ENCODE measurements at places on chromosomes 12 and 14.
A peak's percentile ranks its signal among the peaks of the same experiment; 100 is the strongest.

DNA sequence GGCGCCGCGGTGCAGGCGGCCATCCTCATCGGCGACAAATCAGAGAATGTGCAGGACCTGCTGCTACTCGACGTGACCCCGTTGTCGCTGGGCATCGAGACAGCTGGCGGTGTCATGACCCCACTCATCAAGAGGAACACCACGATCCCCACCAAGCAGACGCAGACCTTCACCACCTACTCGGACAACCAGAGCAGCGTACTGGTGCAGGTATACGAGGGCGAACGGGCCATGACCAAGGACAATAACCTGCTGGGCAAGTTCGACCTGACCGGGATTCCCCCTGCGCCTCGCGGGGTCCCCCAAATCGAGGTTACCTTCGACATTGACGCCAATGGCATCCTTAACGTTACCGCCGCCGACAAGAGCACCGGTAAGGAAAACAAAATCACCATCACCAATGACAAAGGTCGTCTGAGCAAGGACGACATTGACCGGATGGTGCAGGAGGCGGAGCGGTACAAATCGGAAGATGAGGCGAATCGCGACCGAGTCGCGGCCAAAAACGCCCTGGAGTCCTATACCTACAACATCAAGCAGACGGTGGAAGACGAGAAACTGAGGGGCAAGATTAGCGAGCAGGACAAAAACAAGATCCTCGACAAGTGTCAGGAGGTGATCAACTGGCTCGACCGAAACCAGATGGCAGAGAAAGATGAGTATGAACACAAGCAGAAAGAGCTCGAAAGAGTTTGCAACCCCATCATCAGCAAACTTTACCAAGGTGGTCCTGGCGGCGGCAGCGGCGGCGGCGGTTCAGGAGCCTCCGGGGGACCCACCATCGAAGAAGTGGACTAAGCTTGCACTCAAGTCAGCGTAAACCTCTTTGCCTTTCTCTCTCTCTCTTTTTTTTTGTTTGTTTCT, 1.7 kb downstream of the HSPA2 start:
- DNase-seq, result no peak

DNA sequence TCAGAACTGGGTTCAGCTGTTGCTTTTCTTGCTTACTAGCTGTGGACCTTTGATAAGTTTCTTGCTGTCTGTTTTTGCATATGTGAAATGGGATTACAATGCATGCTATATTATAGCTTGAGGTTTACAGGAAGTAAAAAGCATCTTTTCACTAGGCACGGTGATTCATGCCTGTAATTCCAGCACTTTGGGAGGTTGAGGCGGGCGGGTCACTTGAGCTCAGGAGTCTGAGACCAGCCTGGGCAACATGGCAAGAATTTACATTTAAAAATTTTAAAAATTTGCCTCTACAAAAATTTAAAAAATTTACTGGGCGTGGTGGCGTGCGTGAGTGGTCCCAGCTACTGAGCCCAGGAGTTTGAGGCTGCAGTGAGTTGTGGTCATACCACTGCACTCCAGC, 42.0 kb downstream of the CALM1 start:
- DNase-seq, result no peak

DNA sequence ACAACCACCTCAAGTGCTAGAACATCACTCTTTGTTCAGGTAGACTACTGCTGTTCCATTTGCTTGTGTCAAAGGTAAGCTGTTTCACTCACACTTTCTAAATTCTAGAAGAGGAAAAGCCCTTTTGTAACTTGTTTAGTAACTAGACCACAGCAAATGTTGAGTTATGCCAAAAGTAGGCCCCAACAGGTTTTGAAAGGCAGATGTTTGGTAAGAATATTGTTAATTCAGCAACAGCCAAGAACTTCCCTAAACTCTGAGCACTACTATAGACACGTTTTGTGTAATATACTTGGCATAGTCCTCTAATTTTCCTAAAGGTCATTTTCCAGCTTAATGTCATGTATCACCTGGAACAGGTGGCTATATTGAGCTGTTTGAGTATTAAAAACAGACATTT, 79.0 kb downstream of the DCAF5 start:
- no peak for DNase-seq

DNA sequence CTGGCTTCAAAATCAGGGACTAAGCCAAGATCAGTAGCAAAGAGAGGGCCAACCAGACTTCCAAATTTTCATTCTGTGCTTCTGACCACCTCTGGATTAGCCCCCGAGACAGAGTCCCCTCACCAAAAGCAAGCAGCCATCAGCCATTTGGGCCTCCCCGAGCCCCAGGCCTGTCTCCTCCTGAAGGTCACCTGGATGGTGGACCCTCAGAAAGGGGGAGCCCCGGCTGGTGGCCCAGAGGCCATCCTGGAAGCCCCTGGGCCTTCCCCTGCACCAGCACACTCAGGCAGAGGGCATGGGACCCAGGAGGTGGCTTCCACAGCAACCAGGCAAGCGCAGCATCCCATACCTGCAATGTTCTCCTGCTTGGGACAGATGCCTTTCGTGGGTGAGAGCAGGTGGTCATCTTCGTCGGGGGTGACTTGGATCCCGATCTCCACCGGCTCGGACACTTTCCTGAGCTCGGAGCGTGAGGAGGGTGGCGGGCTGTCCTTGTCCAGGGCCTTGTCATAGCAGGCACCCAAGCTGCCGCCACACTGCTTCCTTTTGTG, 14.8 kb downstream of the BCL11B start:
- DNase-seq, result no peak

DNA sequence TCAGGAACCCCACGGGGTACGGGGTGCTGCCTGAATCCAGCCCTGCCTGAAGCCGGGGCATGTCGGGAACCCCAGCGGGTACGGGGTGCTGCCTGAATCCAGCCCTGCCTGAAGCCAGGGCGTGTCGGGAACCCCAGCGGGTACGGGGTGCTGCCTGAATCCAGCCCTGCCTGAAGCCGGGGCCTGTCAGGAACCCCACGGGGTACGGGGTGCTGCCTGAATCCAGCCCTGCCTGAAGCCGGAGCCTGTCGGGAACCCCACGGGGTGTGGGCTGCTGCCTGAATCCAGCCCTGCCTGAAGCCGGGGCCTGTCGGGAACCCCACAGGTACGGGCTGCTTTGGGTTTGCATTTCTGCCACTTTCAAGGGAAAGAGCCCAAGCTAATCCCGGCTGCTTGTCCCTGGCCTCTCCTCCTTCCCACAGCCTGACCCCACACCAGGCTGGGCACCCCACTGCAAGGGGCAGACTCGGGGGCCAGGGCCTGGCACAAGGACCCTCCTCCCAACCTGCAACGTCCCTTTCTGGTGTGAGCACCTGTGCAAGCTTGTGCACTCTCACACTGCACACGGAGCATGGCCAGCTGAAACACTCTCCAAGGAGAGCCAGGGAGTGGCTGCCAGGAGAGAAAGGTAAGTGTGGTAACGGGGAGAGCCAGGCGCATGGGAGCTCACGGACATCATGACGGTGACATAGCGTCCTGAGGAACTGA, 5.6 kb upstream of the FBRSL1 start:
- DNase-seq, result no peak

GRCh38 chr14:99360774-99361595, 89.0 kb upstream of the BCL11B start:
- no peak for DNase-seq

GRCh38 chr14:33678005-33678404, 272.9 kb downstream of the EGLN3 start:
- no peak for DNase-seq

DNA sequence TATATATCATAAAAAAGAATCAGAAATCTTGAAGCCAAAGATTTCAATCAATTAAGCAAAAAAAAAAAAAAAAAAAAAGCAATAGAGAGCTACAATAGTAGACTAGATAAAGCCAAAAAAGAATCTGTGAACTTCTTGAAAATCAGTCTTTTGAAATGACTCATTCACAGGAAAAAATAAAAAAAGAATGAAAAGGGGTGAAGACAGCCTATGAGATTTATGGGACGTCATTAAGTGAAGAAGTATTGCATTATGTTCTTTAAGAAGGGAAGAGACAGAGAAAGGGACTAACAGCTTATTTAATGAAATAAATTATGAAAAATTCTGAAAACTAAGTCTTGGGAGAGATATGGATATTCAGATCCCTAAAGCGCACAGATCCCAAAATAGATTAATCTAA, 103.8 kb downstream of the ACSS3 start:
- DNase-seq, result no peak

GRCh38 chr12:53748072-53748840, 3.5 kb downstream of the CISTR start:
- DNase-seq, result no peak

- DNase-seq, result no peak
Measured at GRCh38 chr14:100683578-100683977, 43.1 kb upstream of the DLK1 start.

- DNase-seq, result no peak
Measured at GRCh38 chr14:62077676-62078261, 315.5 kb downstream of the SNAPC1 start.

DNA sequence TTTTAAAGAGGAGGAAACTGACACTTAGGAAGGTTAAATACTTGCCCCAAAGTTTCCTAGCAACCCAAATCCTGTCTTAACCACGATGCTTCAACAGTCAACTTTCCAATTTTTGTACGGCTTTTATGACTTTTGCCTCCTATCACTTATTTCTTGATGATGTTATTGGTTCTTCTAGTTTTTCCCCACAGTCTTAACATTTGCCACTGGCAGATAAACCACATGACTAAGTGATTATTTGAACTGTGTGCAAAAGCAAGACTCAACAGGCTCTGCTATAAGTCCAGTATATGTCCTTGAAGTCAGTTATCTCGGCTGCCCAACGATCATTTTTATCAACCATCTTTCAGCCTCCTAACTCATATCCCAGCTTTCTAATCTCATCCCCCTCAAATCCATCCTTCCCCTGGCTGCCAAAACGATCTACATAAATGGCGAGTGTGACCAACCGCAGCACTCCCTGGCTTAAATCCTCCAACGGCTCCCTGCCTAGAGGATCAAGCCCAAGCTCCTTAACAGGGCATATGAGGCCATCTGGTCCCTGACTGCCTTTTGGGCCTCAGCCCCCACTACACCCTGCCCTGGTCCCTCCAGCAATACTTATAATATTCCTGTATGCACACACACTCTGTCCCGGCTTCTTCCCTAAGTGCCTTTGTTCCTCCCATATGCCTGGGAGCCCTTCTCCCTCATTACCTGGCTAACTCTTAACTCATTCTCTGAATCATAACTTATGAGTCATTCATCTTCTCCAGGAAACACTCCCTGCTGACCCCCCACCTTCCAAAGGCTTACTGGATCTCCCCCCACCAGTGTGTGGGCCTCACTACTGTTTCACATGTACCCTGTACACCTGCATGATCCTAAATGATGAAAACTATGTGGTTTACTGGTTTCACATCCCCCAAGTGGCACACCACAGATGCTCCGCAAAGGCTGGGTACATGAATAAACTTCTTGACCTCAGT, 8.8 kb downstream of the VPS37B start:
- peak; percentile 17 for DNase-seq

DNA sequence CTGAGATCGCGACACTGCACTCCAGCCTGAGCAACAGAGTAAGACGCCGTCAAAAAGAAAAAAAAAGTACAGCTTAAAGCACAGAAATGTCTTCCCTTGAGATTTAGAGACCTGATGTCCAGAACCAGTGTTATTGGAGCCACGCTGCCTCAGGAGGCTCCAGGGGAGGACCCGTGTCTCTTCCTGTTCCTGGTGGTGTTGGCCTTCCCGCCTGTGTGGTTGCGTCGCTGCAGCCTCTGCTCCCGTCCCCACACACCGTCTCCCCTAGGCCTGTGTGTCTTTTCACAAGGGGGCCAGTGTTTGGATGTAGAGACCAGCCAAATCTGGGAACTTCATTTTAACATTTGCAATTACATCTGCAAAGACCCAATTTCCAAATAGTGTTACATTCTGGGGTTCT, 8.6 kb upstream of the FBRSL1 start:
- DNase-seq, result no peak

GRCh38 chr12:124774462-124775167, 89.0 kb downstream of the SCARB1 start:
- peak; percentile 23 for DNase-seq

DNA sequence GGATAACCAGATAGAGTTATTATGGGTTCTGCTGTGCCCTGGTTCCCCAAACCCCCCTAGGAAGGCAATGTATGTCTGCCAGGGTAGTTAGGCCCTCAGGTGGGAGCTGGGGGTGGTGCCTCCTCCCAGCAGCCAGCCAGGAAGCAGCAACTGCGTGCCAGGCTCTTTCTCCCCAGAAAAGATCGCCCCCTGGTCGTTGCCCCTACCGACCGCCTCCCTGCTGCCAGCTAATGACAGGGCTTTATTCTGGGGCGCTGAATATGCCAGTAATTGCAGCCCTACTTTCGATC, 36.3 kb downstream of the IQSEC3 start:
- no peak for DNase-seq

GRCh38 chr14:30482276-30482675, 76.7 kb upstream of the G2E3 start:
- no peak for DNase-seq

- no peak for DNase-seq
Measured at GRCh38 chr12:125487336-125487735, 422.1 kb downstream of the AACS start.

GRCh38 chr14:73887694-73888459, 1.2 kb downstream of the ZNF410 start:
- DNase-seq, result no peak

GRCh38 chr12:80847575-80847974, 90.2 kb downstream of the LIN7A start:
- no peak for DNase-seq

GRCh38 chr12:176321-177181, 37.4 kb downstream of the SLC6A12 start:
- no peak for DNase-seq

DNA sequence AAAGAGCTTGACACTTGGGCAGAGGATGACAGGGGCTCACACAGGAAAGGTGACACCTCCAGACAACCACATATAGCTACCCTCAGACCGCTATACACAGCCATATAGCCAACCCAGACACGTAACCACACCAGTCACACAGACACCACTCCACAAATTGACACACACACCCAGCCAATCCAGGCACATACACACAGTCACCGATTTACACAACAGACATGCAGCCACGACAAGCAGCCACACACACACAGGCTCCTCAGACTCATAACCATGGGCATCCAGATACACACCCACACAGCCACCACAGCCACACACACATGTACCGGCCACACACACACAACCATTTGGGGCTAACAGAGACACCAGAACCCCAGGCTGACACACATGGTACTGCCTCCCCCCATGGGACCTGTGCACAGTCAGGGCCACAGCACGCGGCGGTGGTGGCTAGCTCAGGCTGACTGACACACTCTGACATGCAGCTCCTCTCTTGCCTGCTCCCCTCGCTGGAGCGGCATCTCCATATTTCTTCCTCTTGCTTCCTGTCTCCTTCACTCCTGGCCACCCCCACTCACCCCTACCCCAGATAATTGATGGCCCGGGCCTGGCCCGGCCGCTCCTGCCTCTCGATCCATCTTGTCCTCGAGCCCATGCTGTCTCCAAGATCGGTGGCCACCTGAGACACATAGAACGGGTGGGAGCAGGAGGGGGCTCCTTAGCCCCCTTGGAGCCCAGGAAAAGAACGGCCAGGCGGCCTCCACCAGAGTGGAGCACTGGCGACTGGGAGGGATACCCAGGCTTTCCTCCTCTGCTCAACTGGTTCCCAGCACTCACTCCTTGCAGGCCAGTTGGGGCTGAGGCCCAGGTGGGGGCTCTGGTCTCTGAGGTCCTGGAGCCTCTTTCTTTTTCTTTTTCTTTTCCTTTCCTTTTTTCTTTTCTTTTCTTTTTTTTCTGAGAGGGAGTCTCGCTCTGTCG, 6.0 kb upstream of the SHMT2 start:
- no peak for DNase-seq
